ENCODE measurements at places on chromosomes 16 and 17.

DNA sequence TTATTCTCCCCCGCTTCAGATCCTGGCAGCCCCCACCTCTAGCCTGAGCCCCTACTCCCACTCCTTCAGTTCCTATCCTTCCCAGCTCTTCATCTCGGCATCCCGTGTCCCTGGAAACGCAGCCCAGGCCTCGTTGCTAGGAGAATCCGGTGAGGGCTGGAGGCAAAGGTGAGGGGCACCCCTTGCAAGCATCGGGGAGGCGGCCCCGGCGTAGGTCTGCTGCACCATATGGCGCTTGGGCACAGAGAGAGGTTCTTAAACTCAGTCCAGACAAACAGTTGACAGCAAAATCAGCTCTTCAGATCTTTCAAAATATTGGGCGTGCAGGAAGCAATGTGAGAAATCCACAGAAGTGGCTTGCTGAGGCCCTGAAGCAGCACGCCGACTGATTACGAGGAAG, 15.0 kb downstream of the SLC38A8 start:
- no peak for DNase-seq

DNA sequence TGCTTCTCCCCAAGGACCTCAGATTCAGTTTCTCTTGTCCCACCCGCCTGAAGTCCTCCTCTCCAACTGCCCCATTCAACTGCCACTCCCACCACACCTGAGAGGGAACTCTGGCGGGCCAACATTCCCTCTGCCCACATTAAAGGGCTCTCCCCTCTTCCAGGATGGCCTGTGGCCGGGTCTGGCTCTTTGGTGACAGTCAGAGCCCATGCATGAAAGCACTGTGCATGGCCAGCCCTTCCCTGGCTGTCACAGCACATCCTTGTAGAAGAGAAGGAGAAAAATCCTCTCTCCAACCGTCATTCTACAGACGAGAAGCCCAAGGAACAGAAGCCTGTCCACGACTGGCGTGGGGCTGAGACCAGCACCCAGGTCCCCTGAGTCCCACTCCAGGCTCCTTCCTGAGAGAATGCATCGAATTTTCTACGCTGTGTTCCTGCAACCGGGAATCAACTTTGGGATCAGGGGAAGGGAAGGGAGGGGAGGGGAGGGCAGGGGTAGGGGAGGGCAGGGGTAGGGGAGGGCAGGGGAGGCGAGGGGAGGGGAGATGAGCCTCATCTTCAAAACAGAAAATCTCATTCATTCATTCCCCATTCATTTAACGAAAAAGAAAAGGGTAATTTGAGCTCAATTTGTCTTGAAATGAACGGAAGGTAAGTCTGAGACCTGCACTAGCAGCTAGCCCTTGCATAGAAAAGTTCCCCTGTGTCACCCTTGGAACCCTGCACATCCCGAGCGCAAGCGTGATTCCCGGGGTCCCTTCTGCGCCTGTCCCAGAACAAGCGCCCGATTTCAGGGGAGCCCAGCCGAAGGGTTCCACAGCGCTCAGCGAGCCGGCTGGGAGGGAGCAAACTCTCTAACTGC, at the start of gene ABCC12:
Gene ABCC12 (minus strand): TSS at position 68 of the 864 bp plus-strand sequence. CDS start 9,569 bp downstream, outside the sequence.
- DNase-seq: no peak

DNA sequence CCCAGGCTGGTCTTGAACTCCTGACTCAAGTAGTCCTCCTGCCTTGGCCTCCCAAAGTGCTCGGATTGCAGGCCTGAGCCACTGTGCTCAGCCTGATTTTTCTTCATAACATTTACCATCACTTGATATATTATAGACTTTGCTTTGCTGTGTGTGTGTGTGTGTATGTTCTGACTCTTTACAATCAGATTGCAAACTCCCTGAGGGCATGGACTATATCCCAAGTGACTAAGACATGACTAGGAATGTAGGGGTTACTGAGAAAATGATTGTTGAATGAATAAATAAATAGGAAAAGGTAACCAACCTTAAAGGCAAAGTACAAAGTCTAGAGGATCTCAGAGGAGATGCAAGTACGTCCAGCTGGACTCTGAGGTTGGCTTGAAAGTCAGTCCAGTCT, 9.6 kb upstream of the OR2C1 start:
- DNase-seq: no peak

- DNase-seq: no peak
These were observed 9.0 kb upstream of the PHKG2 start for GRCh38 chr16:30738984-30739951.

GRCh38 chr17:33024688-33025486, 33.2 kb downstream of the SPACA3 start:
- no peak for DNase-seq

- DNase-seq: peak; percentile 79
These were observed at the start of gene MPP3 for GRCh38 chr17:43832976-43833829. MPP3 (minus strand) TSS chr17:43833146; CDS start chr17:43831906, 1,240 bp downstream.

DNA sequence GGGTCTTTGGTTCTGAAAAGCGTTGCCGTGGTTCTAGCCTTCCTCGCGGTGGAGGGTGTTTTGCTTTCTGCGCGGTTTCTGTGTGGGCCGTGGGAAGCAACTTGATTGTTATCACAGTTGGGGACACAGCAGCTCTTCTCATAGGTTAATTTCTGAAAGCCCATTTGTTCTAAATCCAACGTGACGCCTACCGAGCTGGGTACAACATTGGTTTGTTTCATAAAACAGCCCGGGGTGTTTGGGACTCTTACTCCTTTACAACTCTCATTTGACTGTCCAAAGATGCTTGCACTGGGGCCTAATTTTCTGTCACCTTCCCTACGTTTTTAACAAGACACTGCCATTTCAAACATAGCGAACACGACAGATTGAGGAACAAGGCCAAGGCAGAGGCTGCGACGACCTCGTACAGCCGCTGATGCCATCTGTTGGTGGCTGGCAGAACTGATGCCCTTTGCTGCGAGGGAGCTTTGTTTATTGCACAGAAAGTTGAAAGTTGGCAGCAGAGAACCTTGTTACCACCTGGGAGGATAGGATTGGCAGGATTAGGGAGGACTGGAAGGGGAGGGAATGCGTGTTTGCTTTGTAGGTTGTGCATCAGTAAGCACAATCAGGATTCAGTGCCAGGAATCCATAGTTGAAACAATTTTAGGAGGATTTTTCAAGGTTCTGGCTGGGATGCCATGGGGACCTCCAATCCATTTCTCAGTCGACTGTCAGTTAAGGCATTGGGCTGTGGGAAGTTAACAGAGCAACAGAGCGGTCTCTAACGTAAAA, 98.3 kb downstream of the PITPNC1 start:
- DNase-seq: peak; percentile 92

DNA sequence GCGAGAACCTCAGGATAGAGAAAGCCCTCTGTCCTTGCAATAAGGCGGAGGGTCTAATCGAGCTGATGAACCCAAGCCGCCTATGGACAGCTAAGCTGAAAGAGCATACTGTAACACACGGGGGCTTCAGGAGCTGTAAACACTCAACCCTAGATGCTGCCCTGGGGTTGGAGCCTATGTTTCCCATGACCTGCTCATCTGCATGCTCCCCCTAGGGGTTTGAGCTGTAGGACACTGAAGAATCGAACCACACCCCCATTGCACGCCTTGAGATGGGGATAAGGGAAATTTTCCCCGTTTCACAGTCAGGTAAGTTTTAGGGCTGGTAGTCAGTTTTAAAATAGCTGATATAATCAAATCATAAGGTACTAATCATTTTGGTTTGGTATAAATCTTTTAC, 675.6 kb upstream of the CDH8 start:
- no peak for DNase-seq

DNA sequence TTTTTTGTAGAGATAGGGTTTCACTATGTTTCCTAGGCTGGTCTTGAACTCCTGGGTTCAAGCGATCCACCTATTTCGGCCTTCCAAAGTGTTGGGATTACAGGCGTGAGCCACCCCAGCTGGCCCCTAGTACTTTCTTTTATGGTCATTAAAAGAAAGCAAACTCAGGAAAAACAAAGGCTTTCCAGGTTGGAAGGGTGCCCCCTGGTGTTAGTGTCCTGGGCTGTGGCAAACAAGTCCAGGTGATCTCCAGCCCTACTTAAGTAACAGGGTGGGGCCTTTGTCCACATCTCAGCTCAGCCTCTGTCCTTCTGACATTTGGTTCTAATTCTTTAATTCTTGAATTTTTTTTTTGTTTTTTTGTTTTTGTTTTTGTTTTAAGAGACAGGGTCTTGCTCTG, 6.9 kb downstream of the IGFBP4 start:
- peak; percentile 69 for DNase-seq

DNA sequence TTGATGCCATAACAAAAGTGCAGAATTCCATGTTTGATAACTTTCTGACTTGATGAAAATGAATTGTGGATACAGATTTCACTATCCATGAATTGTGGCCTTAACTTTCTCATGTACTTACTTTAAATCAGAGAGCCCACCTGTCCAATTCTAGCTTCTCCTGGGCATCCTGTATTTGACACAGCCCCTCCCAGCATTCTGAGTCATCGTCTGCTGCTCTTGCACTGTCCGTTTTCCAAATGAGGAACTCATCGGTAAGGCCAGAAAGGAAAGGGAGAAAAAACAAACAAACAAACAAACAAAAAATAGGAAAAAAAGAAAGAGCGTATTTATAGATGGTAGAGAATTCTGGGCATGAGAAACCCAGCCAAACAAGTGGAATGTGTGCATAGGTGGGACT, 361.6 kb downstream of the WWOX start:
- no peak for DNase-seq

DNA sequence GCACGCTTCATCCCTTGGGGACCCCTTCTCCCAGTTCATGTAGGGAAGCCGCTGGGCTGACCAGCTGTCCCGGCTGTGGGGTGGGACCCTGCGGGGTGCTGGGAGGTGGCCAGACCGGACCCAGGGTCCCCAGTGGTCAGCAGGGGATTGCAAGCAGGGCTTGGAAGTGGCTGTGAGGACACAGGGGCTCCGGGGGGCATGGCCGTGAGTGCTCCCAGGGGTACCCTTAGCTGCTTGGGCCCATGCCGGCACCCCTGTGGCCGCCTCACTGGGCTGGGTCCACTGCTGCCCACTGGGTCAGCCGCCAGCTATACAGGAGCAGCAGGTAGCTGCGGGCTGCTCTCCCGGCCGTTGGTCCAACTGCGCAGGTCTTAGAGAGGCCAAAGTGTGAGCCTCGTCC, 18.8 kb downstream of the PRSS27 start:
- DNase-seq: no peak

GRCh38 chr17:75774471-75774990, 9.5 kb upstream of the GALK1 start:
- no peak for DNase-seq

DNA sequence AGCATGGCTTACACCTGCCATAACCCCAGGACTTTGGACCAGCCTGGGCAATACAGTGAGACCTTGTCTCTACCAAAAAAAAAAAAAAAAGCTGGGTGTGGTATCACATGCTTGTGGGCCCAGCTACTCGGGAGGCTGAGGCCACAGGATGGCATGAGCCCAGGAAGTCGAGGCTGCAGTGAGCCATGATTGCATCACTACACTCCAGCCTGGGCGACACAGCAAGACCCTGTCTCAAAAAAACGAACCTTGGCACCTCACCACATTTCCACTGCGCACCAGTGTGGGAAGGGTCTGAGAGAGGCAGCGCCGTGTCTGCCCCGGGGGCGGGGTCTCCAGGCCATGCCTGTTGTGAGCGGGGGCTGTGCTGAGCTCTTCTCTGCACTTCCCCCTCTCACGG, 6.3 kb downstream of the ACSF3 start:
- DNase-seq: peak; percentile 18

DNA sequence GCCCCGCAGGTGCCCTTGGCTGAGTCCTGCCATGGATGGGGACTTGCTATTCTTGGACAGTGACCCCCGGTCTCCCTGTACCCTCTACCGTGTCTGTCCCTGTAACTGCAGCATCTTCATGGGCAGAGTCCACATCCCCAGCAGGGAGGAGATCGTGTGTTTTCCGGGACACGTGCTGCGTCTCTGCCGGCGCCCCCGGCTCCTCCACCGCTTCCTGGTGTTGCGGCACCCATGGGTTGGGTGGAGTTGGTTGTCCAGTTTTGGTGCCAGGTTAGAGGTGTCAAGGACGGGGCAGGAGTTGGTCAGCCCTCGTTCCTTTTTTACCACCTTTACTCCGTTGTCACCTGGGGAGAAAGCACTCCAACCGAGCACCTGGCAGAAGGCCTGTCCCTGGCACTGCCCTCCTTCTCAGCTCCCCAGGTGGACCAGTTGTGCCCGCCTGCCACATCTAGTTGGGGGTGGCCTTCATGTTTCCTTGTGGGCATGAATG, 20.0 kb downstream of the BAIAP2 start:
- DNase-seq: no peak

DNA sequence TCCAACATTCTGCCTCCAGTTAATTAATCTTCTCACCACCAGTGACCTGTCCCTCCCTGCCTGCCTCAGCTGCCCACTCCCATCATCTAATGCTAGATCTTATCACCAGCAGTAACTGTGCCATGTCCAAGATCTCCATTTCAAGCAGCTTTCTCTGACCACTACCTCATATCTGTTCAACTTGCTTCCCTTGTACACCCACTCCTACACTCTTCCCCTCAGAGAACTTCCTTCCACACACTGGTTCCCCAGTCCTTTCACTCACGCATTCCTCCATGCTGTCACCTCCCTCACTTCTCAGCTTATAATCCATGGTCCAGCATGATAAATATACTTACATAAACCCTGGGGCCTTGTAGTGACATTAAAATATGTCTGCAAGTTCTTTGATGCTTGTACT, 31.8 kb upstream of the DYNLL2 start:
- no peak for DNase-seq

DNA sequence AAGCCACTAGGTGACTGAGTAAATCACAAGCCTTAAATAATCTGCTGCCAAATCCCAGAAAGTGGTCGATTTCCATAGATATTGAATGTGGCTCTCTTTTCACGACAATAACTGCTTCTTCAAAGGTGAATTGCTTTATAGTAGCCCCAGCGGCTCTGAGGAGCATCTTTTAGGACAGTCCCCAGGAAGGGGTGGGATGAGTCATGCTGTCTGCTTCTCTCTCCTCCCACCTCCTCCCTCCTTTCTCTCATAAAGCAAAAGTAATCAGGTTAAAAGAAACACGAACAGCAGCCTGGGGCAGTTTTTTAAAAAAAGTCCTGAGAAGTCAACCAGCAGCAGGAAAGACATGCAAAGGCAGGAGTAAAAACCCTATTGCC, 1.8 kb downstream of the KIAA0513 start:
- DNase-seq: no peak

DNA sequence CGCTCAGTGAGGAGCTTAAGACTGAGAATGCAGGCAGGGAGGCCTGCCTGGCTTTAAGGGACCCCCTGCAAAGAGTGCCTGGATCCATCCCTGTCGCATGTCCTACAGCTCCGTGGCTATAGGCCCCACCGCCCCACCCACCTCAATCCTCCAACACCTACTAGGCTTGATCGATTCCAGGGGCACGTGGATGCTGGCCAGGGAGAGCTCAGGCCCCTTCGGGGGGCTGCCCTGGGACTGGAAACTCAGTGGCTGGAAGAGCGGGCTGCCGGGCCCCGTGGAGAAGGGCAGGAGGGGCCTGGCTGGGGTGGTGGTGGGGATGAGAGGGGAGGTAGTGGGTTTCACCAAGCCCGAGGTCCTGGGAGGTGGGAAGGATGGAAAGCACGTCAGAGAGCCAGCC, 22.2 kb downstream of the GGA3 start:
- DNase-seq: no peak

DNA sequence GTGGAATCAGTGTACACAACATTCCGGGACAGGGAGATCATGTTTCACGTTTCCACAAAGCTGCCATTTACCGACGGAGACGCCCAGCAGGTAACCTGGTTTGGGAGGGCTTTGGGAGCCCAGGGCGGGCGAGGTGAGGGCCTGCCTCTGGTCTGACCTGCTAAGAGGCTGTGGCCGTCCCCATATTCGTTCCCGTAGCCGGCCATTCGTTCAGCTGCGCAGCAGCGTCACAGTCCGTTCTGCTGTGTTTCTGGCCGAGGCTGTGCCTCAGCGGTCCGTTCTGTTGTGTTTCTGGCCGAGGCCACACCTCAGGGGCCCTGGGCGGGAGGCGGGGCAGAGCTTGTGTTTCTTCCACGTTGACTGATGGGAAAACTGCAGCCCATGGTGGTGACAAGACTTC, 68.0 kb downstream of the OR1D5 start:
- DNase-seq: no peak

GRCh38 chr16:68357923-68358322, 47.1 kb downstream of the PRMT7 start:
- no peak for DNase-seq
